ENCODE measurements at places on chromosomes 4 and X.

- DNase-seq: no peak
Measured at GRCh38 chr4:89928838-89929237, 34.2 kb downstream of the MMRN1 start.

DNA sequence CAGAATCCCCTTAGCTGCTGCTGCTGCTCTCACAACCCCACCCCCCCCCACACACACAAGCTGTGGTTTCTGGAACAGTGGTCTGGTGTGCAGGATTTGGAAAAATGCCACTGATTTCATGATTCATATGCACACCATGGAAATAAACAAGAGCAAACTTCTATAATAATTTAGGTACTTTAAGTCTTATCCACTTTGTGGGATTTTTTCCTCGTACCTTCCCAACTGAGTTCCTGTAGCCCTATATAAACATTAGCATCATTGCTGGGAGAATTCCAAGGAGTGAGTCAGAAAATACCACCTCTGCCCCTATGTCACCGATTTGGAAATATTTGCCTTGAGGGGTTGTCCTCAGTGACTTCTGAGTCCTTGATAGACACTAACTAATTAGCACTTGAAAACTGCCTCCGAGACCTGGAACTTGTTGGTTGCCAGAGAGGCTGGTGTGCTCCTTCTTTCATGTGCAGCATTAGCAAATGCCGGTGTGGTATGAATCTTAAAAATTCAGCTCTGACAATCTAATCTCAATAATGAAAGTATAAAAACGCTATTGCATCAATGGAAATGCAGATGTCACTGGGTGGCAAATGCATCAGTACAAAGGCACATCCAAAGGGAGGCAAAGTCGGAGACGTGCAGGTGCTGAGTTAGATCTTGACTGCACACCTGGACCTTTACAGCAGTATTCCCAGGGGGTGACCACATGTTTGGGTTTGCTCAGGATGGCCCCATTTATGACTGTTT, 61.8 kb downstream of the CPE start:
- DNase-seq: peak; percentile 90

- peak; percentile 44 for DNase-seq
Measured at GRCh38 chr4:40629401-40630334, at the start of gene RBM47. TSS of gene RBM47 (minus strand) at chr4:40629864. CDS start at chr4:40438893, 190,971 bp downstream.

DNA sequence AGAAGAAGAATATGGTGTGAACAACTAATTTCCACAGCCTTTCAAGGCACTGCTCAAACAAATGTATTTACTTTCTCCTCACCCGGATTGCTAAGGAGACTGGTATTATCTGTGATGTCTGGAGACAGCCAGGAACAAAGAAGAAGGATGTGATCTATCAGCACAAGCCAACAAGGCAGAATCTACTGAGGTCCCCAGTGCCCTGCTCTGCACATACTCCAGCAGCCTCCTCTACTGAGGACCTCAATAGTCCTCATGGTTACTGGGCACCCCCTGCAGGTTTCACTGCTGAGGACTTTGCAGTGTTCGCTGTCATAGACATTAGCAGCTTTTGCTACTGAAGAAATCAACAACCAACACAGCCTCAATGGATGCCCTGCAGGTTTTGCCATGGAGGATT, 930.1 kb downstream of the ADGRL3 start:
- no peak for DNase-seq

- no peak for DNase-seq
Measured at GRCh38 chr4:98656443-98656842, 2.0 kb downstream of the TSPAN5 start.

DNA sequence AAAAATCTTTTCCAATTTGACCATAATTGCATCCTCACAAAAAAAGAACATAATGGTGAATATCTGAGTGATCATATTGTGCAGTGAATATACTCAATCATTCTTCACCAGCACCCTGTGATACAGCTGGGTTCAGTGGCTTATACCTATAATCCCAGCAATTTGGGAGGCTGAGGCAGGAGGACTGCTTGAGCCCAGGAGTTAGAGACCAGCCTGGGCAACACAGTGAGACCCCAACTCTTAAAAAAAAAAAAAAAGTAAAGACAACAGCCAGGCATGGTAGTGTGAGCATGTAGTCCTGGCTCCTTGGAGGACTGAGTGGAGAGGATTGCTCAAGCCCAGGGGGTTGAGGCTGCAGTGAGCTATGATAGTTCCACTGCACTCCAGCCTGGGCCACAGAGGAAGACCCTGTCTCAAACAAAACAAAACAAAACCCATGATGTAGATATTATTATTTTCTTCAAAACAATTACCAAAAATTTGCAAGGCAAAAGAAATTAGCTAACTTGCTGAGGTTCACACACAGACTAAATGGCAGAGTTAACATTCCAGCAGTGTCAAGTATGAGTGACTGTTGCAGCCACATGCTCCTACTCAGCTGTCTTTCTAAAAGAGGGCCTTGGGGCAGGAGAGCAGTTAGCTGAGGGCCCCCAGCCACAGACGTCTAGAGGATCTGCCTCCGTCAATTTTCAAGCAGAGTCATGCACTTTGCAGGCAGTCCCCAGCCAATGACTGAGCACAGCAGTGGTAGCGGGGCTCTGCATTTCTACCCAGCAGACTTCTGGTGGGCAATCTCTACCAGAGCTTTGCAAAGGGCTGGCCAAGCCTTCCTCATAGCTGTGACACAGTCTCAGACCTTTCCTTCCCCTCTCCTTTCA, 33.4 kb downstream of the ADGRA3 start:
- no peak for DNase-seq

DNA sequence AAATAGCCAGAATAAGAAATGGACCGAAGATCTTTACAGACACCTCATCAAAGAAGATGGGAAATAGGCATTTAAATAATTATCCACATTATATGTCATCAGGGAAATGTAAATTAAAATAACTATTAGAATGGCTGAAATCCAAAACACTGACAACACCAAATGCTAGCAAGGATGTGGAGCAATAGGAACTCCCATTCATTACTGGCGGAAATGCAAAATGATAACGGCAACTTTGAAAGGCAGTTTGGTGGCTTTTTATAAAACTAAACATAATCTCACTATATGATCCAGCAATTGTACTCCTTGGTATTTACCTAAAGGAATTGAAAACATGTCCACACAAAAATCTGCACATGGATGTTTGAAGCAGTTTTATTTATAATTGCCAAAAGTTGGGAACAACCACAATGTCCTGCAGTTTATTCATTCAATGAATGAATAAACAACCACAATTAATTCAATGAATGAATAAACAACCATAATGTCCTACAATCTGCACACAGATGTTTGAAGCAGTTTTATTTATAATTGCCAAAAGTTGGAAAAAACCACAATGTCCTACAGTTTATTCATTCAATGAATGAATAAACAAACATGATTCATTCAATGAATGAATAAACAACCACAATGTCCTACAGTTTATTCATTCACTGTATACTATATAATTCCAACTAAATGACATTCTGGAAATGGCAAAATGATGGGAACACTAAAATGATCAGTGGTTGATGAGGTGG, 117.6 kb upstream of the PCDH18 start:
- DNase-seq: no peak
